Cardiac fibroblast (primary cell): ENCODE measurements at places on chromosomes 4 and X.

- no peak for DNase-seq
These were observed 273.3 kb downstream of the ANK2 start for GRCh38 chr4:113322736-113323135.

DNA sequence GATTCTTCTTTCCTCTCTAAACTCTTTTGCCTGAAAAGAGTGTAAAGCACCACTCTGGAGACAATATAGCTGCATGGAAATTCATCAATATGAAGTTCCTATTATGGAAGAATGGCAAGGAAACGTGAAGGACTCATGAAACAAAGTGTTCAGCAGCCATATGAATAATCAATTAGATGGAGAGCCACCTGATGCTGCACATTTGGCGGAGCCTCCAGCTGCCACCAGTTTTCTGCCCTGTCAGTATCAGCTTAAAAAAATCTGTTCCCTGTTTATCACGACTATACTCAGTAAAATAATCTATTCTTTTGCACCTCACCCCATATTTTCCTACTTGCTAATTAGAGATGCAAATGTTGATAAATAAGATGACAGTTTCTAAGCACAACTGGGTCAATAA lies 276.0 kb downstream of the UNC5C start:
- no peak for DNase-seq

DNA sequence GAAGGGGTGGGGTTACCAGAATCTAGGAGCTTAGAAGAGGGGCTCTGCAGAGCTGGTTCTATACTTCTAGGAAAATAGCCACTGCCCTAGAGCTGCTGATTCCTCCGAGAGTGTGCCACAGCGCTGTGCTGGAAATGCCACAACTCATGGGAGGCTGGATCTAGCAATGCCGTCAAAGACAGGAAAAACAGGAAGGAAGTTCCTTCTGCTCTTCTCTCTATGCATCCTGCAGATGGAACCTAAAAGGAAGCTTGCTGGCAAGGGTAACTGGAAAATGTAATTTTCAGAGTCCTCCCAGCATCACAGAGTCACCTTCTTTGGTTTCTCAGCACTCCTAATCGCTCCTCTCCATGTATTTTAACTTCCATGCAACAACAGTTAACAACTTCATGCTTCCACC lies 121.2 kb upstream of the TLL1 start:
- DNase-seq: no peak

DNA sequence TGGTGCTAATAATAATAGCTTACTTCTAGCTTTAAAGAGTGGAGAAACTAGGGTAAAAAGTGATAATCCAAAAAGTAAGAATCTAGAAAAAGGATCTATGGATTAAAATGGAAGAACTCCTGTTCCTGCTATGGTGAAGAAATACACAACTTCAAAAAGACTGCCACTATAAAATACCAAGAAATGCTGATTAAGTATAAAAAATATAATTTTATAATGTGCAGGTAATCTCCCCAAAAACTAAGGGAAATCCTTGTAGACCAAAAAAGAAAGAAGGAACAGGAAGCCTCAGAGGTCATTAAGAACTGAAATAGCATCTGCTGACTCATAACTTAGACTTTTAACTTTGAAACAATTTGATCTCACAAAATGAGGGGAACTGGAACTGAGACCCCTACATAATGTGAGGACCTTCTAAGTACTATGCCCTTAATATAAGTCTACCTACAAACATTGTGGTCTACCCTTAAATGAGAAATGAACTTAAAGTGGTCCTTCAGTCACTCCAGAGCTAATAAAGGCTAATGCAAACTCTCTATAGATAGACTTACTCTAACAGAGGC lies 50.6 kb upstream of the SRPX start:
- DNase-seq: peak; percentile 27

DNA sequence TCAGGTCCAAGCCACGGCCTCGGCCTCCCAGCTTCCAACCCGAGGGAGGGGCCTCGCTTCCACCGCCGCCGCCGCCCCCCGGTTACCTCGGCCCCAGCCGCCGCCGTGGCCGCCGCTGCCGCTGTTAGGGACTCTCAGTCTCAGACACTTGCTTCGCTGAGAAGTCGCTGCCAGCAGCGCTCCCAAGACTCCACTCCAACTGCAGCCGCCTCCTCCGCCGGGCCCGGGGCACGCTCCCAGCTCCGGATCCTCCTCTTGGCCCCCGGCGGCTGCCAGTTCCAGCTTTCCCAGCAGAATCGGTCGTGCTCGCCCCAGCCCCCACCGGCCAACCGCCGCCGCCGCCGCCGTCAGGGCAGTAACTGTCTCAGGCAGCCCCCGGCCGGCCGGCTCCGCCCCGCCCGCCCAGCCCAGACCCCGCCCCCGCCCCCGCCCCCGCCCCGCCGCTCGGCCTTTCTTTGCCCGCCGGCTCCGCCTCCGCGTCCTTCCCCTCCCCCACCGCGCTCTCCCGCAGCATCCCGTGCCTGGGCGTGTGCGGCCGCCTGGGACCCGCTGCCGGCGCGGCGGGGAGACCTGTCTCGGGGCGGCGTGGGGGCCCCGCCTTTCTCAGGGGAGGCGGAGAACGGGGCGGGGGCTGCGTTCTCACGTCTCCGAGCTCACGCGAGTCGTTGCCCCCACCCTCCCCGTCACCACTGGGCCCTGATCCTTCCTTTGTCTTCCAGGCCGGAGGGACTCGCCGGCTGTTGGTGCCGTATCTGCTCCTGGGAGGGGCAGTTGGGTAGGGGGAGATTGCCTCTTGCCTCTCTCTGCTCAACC lies at the start of gene ANKRD50:
ANKRD50 (minus strand) TSS at position 361 of the 813 bp plus-strand sequence. CDS start 2,221 bp downstream, outside the sequence.
- DNase-seq: peak; percentile 98

DNA sequence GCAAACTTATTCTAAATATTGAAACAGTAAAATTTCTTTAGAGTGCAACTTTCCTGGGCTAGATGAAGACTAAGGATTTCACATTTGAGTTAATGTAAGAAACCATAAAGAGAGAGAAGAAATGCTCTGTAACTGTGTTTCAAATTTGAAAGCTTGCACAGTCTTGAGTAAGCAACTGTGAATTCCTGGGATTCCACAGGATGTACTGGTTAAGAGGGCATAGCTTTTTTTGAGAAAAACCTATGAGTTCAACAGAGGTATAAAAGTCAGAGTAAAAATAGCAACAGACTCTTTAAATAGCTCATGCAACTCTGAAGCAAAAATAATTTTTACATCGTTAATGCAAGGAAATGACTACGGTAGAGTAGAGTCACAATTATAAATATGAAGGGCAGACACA lies 25.5 kb downstream of the ZNF330 start:
- DNase-seq: peak; percentile 76

GRCh38 chrX:97211070-97211469 lies 327.4 kb downstream of the RPA4 start:
- no peak for DNase-seq

DNA sequence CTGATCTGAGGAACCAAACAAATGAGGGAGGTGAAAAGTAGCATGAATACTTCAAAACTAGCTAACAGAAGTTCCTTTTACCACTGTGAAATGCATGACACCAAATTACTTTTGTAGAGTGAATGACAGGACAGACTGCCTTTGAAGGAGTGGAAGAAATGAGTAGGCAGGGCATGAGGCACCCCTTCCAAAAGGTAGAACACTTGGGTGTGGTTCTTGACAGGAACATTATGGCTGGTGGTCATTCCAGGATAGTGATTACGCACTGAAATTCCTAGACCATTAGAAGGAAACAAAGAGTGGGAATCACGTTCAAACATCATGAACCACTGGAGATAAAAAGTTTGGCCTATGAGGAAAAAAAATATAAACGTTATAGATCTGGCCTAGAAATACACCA lies 4.9 kb downstream of the HUWE1 start:
- DNase-seq: peak; percentile 53

DNA sequence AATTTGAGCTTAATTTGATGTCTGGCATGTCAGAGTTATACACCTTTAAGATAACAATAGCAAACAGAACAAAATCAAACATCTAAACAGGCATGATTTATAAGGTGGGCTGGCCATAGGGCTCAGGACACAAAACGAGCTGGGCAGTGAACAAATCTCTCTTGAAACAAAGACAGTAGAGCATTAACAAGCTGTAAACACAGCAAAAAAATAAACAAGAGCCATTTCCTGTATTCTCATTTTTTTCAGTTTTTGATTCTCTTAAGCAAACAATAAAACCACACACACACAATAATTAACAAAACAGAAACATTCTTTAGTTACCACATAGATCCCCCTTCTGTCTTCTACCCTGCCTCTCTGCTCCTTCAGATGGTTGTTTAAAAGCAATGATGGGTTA lies 68.3 kb upstream of the TMEM150C start:
- no peak for DNase-seq

DNA sequence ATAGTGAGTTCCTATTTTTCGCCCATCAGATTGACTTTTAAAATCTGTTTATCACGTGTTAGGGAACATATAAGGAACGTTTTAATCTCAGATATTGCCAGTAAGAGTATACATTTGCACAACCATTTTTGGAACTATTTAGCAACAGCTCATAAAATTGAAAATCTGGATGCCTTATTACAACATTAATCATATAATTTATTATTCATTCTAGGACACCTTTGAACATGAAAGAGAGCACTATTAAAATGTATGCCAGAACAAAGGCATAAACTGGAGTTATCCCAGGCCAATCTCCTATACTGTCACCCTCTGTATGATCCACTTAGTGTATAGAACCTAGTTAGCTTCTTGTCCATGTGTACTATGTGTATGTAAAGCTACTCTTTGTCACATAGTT lies 579.0 kb upstream of the MAGEB2 start:
- no peak for DNase-seq

DNA sequence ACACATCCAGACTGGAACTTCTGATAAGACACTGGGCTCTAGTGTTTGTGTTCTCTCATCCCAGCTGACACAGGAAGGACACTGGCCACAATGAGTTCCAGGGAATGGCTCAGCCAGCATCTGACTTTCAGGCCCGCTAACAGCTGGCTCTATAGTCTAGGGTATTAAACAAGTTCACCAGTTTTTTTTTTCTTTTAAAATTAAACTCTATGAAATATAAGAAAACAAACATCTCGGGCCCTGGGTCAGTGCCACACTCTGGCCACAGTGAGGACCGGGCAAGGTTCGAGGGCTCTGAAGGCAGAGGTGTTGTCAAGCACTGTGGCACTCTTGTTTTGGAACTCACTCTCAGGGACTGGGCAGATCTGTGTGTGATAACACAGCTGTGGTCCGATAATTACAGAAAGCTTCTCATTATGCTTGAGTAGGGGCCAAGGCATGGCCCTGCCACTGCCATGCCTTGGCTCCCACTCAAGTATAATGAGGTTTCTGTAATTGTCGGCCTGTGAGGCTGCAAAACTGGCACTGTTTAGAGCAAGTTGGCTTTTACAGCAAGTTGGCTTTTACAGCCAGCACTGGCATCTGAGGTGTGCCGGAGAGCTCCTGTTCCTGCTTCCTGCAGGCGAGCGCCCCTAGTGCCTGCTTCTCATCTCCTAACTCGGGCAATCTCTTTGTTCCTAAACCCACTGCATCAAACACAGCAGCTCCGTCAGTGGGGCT lies 62.8 kb downstream of the PPP1R2C start:
- DNase-seq: no peak

GRCh38 chrX:153777261-153778090 lies 3.4 kb upstream of the SRPK3 start:
- no peak for DNase-seq

DNA sequence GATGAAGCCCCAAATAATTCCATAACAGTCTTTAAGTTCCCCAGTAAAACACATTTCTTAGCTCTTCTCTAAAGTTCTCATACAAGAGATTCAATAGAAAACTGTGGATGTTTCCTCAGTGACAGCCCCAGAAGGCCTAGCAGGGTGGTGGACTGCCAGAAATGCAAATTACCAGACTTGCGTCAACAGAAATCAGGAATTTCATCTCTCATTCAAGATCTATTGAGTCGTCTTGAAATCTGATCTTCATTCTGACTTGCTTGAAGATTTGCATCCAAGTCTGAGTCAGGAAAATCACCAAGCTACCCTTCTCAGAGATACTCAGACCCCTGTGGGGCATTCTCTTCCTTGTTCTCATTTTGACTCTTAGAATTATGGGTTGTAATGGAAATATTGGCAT lies 68.9 kb upstream of the NDP start:
- no peak for DNase-seq

DNA sequence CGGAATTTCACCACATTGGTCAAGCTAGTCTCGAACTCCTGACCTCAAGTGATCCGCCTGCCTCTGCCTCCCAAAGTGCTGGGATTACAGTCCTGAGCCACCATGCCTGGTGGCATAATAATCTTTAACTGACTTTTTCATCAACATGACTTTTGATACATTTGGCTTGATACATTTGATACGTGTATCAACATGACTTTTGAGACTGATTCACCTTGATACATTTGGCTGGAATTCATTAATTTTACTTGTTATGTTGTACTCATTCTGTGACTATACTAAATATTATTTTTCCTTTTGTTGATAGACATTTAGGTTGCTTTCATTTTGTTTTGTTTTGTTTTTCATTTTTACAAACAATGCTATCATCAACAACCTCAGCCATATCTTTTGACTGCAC lies 6.3 kb downstream of the TMEM154 start:
- DNase-seq: no peak

GRCh38 chr4:40180356-40180755 lies 16.5 kb upstream of the RHOH start:
- DNase-seq: peak; percentile 96

- no peak for DNase-seq
These were observed 45.6 kb downstream of the SPATA4 start for GRCh38 chr4:176149680-176150355.

GRCh38 chr4:78754872-78755271 lies 21.3 kb upstream of the BMP2K start:
- no peak for DNase-seq

GRCh38 chr4:28469886-28470285 lies 1609.2 kb downstream of the STIM2 start:
- DNase-seq: peak; percentile 78

GRCh38 chr4:37601531-37601930 lies 84.6 kb downstream of the RELL1 start:
- DNase-seq: peak; percentile 98

DNA sequence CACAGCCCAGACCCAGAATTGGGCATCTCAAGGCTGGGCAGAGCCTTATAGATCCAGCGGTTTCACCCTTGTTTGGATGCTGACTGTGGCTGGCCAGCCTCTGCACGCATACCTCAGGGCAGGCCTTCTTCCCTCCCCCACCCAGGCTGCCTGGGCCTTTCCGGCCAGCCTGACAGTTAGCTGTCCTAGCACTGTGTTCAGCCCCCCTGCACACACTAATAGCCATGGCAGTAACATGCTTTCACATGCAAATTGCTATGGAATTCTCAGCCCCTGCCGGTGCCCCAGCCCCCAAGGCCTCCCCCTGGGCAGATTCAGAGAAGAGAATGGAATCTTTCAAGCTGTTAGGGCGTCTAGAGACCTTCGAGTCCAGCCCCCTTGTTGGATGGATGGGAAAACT lies 17.7 kb downstream of the EFNB1 start:
- no peak for DNase-seq
